HFFc6 (cell line): ENCODE measurements at places on chromosomes 3 and 15. TPM values are rescaled to one million over a fixed set of nuclear protein-coding genes. Genes with fewer than 3 reads are reported as not detected.

SHF gene
- 1.8 to 2.8 TPM (median 2.1 TPM) in 3 replicates for total RNA-seq

TRIM42 gene
- total RNA-seq = not detected in 3 replicates

PLA2G4E gene
- not detected in 3 replicates for total RNA-seq

- DNase-seq = peak; percentile 59
Measured at GRCh38 chr3:59573911-59574310, 524.1 kb upstream of the CFAP20DC start.

DNA sequence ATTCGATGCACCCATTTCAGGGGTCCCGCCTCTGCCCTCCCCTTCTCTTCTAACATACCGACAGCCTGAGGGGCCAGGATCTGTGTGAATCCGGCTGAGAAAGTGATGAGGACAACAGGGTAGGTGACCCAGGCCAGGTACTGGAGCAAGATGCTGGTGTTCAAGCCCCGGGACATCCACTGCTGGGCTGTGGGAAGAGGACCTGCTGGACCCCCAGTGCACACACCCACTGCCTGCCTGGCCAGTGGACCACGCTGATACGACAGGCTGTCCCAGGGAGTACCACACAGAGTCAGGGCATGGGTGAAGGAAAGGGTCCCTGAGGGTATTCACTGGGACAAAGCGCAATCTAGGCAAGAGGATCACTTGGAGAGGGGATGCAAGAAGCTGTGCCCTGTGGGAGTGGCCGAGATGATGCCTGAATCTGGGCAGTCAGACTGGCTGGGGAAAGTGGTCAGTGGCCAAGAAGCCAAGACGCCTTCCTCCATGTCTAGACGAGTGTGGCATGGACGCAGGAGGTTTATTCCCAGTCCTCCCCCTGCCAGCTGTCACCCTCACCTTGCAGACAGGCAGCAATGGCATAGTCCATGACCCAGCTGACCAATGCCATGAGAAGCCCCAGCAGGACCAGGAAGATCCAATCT is 3.2 kb downstream of the CLCN2 start:
- no peak for DNase-seq

DNA sequence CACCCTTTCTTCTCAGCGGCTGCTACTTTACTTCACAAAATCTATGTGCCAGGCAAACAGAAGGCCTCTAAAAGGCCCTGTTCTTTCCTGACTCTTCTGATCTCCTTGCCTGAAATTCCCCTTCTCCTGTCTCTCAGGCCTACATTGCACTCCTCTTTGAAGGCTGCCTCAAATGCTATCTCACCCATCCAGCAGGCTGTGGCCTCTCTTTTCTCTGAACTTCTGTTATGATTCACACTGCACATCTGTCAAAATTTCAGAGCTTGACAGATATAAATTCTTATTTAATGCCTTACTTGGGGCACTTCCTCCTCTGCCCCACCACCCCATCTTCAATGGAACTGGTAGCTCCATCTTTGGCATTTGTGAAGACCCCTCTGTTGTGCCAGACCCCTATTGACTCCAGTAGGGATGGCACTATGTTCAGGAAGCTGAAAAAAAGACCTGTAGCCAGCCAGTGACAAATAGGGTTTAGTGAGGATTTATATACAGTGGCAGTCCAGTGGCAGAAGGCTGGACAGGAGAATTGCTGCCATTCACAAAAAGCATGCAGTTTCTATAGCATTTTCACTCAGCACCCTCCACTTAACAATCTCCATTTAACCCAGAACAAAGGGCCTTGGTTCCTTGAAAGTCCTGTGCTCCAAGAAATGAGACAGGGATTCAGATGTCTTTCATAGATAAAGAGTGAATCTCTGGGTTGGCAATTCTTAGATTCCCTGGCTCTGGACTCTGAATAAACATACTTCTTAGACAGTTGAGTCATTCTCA is 415.8 kb upstream of the GRM7 start:
- DNase-seq = no peak

- no peak for DNase-seq
Measured at GRCh38 chr3:149306751-149307434, 26.5 kb downstream of the TM4SF18 start.

- no peak for DNase-seq
Measured at GRCh38 chr15:96058103-96058851, 272.2 kb upstream of the NR2F2 start.

- DNase-seq = no peak
Measured at GRCh38 chr3:179330438-179330837, 7.6 kb downstream of the ZNF639 start.
